Germinal center (tissue), 1 donor: ENCODE measurements at places on chromosomes 13 and 19.

DNA sequence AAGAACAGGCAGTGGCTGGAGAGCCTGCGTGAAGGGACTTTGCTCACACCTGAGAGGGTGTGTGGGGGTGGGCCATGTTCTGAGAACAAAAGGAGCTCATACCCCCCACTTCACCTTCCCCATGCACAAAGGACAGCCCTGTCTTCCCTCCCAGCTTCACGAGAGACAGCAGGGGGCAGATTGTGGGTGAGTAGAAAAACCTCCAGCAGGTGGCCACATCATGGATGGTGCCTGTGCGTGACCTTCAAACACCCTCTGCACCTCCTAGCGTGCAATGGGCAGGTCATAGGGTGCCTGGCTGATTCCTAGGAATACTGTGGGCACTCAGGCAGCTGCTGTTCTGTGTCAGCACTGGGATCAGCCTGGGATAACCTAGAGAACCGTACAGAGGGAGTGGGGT is 36.3 kb upstream of the PSG9 start:
- no peak for DNase-seq

DNA sequence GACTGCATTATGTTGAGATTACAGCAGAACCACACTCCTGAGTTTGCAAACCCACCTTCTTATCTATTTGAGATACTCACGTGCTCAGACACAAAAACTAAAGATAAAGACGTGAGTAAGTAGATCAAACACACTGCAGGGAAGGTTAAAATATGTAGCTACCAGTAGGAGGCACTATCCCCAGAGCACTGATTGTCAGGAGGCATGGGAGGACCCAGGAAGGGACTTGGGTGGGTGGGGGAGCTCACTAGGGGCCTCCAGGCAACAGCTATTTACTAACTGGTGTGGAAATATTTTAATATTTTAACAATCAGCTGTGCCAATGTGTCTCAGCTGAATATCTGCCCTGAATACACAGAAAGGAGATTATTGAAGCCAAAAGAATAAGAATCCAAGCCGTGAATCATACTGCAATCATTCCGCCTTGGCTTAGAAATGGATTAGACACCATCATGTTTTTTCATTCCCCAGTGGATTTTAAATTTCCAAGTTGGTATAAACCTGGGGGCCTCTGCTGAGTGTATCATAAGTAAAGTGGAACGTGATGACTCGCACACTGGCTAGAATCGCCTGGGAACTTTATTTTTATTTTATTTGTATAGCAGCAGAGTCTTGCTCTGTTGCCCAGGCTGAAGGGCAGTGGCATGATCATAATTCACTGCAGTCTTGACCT is 73.2 kb upstream of the CACNA1A start:
- no peak for DNase-seq

DNA sequence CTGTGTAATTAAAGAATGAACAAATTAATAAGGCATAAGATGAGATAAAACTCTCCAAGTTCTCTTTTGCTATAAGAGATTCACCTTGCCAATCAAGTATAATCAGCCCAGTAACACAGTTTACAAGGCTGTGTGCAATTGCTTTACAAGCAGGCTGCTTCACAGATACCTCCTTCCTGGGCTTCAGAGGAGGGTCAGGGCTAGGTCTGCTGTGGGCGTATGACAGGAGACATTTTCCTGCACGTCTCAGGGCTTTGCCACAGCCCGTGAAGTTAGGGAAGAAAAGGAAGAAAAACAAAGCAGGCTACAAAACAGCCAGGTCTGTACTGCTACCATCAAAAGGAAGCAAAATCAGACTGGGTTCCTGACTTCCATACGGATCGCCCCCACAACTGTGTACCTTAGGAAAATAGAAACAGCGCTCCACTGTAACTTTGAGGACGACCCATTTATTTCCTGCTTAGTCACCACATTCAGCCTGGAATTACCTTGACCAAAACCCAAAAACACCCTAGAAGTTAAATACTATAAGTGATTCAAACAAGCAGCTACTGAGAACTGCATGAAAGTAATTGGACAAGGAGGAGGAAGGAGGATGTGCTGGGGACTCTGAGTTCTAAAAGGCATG is 12.4 kb downstream of the EFNB2 start:
- no peak for DNase-seq

- no peak for DNase-seq
Observed at GRCh38 chr19:32674153-32674930, 638 bp downstream of the ANKRD27 start.

DNA sequence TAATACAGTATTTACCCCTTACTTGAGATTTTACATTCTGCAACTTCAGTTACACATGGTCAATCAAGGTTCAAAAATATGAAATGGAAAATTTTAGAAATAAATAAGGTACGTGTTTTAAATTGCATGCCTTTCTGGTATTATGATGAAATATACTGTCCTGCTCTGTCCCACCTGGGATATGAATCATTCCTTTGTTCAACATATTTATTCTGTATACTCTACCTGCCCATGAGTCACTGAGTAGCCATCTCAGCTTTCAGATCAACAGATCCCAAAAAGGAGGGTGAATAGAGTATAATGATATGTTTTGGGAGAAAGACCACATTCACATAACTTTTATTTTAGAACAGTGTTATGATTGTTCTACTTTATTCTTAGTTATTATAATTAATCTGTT is 37.8 kb downstream of the STOML3 start:
- no peak for DNase-seq

DNA sequence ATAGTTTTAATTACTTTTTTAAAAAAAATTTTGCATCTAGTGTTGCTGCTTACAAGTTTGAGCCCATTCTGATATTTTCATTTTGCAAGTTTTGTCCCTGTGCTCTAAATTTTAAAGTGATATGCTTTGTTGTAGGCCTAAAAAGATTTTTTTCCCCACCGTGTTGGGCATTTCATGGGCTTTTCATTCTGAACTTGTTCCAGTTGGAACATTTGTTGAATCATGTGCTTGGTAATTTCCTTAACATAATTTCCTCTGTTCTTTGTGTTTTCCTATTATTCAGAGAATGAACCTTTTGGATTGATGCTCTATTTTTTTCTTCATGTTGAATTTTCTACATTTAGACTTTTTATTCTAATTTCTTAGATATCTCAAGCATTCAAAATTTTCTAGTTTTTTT is 206.4 kb upstream of the SPRY2 start:
- no peak for DNase-seq

GRCh38 chr19:11814700-11815035 is 595 bp downstream of the ZNF440 start:
- no peak for DNase-seq

DNA sequence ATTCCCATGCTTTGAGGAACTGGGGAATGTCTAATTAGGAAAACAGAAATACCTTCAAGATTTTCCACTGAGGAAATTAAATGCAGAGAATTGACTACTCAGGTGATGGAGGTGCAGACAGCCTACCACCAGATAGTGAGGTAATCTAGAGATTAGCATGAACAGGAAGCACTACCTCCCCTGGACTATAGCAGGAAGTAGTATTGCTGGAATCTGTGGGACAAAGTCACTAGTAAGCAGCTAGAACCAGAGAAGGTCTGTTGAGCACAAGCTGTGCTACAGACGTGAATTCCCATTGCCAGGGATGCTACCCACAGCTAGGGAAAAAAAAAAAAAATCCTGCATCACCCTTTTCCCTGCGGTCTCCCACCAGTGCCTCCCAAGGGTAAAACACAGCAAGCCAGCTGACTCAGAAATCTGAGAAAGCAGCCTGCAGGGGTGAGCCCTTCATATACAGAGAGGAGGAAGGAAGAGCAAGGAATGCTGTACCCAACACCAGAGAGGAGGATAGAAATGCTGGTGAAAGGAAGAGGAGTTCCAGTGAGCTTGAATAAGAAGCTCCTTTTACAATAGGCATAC is 10.2 kb downstream of the ENOX1 start:
- DNase-seq = no peak

GRCh38 chr13:47110833-47111240 is 214.0 kb upstream of the HTR2A start:
- no peak for DNase-seq

- DNase-seq = no peak
Observed at GRCh38 chr19:1468274-1468820, 10.7 kb downstream of the C19orf25 start.

DNA sequence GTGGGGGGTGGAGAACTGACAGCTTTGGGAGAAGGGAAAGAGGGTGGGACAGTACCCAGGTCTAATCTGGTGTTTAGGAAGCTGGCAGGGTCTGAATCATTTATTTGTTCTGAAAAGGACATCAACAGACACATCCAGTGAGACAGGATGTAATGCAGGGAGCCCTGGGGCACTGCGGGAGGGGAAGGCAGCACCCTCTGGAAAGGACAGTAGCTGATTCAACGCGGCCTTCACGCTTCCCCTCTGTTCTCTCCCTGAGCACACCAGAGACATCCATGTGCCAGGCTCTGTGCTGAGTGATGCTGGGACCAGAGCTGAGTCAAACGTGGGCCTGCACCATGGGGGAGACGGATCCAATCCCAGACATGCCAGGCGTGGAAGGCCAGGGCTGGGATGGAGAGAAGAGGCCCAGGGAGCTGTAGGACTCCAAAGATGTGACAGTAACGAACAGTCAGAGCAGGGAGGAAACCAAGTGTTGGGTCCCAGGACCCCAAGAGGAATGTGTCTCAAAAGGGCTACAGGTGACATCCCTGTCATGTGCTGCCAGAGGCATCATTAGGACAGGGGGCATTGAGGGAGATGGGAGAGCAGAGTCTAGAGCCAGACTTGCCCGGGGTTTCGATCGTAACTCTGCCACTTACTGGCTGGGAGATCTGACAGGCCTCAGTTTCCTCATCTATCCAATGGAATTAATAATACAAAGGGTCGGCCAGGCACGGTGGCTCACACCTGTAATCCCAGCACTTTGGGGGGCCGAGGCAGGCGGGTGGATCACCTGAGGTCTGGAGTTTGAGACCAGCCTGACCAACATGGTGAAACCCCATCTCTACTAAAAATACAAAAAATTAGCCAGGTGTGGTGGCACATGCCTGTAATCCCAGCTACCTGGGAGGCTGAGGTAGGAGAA is 1.7 kb downstream of the ETFB start:
- DNase-seq = no peak

DNA sequence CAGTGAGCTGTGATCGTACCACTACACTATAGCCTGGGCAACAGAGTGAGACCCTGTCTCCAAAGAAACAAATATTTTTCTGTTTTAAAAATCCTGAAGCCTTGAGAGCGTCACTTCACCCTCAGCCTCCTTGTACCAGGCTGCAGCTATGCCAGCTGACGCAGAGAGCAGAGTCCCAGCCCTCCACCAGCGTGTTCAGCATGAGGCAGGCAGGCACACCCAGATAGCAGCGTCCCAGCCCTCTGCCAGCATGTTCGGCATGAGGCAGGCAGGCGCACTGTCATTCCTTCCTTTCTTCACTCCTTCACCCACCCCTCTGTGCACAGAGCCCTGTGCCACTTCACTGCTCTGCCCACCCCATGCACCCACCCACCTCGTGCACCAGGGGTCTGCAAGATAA is 43.3 kb upstream of the USE1 start:
- DNase-seq = no peak

- no peak for DNase-seq
Observed at GRCh38 chr13:34654203-34654602, 287.9 kb upstream of the NBEA start.

DNA sequence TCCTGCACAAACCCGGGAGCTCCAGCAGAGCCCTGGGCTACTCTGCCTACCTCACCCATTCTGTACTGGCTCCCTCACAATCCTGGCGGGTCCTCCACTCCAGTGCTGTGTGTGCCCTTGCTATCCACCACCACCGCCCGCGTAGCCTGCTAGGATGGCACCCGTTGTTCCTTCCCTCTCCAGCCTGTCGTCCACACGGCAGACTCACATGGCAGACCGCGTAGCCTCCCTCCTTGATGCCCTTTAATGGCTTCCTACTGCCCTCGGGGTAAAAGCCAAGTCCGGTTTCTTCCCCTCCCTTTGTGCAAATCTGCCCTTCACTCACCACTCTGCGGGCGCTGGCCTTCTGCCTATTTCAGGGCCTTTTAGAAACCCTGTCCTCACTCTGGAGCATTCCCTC is 106.6 kb downstream of the RAB20 start:
- DNase-seq = no peak

DNA sequence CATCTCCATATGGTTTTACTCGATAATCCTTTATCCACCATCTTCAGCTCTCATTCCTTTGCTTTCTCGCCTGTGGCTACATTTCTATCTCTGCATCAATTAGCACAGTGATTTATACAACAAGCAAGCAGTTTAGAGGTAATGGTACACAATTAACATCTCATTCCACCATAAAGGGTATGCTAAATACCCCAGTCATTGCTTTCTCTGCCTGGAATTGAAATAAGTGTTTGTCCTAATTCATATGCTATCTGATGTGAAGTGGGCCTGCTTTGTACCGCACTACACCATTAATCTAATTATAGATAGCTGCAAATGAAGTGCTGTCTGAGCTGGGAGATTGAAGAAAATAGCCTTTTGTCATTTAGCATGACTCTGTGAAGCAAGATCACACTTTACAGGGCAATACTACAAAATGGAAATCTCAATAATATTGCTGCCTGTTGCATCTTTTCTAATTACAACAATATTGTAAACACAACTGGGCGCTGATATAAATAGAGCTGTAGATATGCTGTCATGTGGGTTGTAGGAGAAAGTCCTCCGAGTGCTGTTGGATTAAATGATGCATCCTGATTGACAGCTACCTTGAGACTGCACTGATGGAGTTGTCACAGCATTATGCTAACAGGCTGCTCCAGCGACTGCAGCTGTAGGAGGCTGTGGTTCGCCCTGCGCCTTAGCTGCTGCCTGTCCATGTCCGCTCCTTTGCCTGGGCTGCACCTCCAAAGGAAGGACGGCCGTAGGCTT is 78.2 kb downstream of the GGACT start:
- no peak for DNase-seq

GRCh38 chr13:30042272-30042671 is 191.9 kb upstream of the UBL3 start:
- DNase-seq = no peak

DNA sequence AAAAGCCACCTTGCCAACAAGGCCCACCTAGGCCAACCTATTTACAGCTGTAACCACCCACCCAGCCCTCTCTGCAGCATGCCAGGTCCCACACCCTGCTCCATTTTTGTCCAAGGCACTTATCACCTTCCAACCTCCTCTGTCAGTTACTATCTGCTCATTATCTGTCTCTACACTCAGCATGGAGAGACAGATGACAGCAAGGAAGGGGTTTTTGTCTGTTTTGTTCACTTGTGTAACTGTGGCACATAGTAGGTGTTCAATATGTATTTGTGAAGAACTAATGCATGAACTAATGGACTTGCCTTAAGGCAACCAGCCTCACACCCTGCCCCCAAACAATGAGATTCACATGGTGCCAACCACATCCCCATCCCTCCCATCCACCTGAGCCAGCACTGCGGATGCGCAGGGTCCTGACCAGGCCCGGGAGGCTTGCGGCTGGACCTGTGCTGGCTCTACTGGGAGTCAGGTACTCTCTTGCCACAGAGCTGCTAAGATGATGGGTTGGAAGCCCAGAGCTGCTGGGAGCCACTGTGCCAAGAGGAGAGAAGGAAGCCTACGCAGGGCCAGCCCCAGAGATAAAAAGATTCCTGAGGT is 17.3 kb downstream of the DEDD2 start:
- no peak for DNase-seq

GRCh38 chr19:6018786-6019185 is 40.8 kb upstream of the RANBP3 start:
- no peak for DNase-seq

- DNase-seq = no peak
Observed at GRCh38 chr19:6806488-6806887, 34.0 kb downstream of the VAV1 start.
